Activated naive CD8-positive, alpha-beta T cell treated with anti-CD3 and anti-CD28 coated beads for 36 hours (primary cell): ENCODE measurements at places on chromosomes 5 and 9.

DNA sequence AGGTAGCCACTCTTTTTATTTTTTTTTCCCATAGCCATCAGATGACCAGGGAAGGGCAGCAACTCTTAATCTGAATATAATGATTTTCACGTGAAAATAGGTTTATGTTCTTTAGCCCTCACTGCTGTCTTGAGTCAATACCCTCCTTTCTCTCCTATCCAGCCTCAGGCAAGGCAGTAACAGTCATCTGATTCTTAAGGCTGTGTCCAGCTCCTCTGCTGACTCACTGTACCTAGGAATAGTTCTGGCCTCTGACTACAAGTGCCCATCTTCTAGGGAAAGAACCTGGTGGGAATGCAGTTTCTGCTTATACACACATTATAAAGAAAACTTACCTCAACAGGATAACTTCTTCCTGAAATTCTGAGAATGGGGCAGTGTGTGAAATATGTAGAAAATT, 30.7 kb downstream of the DHX29 start:
- no peak for DNase-seq

GRCh38 chr5:53944981-53945380, 365.4 kb downstream of the ARL15 start:
- DNase-seq: no peak

GRCh38 chr5:157538311-157538710, 37.3 kb downstream of the ADAM19 start:
- DNase-seq: no peak

DNA sequence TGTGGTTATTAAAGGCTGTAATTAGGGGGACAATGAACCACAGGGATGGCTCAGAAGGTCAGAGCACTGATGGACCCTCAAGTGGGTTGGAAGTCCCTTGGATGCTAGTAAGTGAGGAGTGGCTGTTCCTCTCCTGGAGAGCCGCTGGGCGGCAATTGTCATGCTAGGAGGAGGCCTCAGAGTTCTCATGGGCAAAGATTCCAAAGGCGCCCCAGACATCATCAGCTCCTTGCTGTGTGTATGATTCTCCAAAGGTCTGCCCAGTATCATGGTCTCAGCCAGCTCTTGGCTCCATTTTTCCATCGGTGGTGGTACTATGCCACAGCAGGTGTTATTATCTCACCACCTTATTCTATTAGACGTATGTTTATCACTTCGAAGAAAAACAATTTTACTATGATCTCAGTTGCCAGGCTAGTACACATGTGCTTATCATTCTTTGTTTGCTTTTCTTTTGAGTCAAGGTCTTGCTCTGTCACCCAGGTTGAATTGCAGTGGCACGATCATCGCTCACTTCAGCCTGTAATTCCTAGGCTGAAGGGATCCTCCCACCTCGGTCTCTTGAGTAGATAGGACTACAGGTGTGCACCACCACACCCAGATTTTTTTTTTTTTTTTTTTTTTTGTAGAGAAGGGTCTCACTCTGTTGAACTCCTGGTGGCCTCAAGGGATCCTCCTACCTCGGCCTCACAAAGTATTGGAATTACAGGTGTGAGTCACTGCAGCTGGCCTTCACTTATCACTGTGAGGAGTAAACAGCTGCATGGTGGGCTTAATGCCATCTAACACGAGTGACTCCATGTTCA, 46.8 kb downstream of the EXOSC2 start:
- no peak for DNase-seq

DNA sequence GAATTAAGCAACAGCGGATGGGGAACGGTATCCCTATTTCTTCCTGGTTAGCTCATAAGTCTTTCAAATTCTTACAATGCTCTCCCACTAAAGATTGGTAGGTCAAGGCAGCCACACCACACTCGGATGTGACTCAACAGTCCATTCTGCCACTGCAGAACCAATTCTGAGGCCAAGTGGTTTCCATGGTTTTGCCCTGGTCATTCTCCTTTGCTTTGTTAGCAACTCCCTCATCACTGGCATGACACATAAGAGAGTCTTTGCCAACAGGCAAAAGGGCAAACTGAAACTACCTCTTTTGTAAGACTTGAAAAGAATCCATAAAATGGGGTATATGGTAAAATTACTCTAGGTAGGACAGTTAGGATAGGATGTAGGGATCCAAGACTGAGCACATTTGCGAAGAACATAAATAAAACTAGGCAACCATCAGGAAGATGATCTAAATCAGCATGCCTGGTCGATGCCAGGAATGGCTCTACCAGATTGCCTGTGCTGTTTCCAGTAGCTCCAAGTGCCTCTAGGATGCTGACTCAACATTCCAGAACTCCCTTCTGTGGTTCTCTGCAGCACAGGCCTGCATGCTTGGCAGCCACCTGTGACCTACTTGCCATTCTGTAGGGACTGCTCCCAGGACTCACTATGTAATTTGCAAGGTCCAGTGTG, 105.4 kb downstream of the DCP2 start:
- DNase-seq: no peak

DNA sequence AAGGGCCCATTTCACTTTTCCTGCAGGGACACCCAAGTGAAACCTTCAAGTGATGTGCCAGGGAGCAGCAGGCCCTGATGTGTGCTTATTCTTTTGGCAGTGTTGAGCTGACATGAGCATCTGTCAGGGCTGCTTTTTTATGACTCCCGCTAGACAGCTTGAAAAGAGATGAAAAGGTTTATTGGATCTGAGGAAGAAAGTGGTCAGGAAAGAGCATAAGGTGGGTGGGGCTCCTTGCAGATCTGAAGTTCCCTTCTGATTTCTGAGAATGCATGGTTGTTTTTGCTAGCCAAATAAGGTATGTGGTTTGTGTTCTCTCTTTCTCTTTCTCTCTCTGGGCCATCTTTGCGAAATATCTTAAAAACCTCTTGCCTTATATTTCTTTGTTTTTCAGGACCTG, 316.1 kb downstream of the DMRT2 start:
- DNase-seq: no peak

- DNase-seq: no peak
Observed at GRCh38 chr9:127445851-127446712, 5.1 kb downstream of the RPL12 start.

DNA sequence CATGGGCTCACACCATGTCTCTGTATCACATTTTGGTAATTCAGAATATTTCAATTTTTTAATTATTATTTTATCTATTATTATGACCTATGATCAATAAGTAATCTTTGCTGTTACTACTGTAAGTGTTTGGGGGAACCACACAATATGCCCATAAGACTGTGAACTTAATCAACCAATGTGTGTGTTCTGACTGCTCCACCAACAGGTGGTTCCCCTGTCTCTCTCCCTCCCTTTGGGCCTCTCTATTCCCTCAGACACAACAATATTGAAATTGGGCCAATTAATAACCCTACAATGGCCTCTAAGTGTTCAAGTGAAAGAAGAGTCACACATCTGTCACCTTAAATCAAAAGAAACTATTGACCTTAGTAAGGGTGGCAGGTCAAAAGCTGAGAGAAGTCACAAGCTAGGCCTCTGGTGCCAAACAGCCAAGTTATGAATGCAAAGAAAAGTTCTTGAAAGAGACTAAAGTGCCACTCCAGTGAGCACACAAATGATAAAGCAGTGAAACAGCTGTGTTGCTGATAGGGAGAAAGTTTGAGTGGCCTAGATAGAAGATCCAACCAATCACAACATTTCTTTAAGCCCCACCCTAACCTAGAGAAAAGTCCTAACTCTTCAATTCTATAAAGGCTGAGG, 88.7 kb downstream of the DEPDC1B start:
- DNase-seq: no peak

GRCh38 chr9:110538647-110539041, 40.9 kb downstream of the SVEP1 start:
- DNase-seq: no peak

- no peak for DNase-seq
Observed at GRCh38 chr5:82142928-82143577, 135.1 kb downstream of the RPS23 start.

- DNase-seq: no peak
Observed at GRCh38 chr9:126652140-126652582, 38.4 kb downstream of the LMX1B start.

- DNase-seq: no peak
Observed at GRCh38 chr9:101073122-101073521, 44.6 kb downstream of the PLPPR1 start.

GRCh38 chr5:53381-54174, 38.4 kb upstream of the PLEKHG4B start:
- peak; percentile 67 for DNase-seq

DNA sequence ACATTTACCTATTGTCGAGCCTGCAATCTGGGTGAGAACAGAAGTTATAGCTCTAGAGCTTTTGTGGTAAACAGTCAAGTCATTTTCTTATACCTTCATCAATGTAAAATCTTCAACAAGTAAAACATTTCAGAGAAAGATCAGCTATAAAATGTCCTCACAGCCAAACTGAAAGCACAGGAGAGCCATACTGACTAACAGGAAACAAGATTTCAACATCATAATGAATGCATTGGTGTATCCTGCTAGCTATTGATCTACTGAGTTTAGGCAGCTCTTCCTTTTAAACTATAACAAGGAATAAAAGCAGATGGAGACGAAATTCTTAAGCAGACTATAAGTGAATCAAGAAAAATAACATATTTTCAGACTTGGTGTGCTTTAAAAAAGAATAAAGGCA, 1522.9 kb upstream of the WWC1 start:
- DNase-seq: no peak

DNA sequence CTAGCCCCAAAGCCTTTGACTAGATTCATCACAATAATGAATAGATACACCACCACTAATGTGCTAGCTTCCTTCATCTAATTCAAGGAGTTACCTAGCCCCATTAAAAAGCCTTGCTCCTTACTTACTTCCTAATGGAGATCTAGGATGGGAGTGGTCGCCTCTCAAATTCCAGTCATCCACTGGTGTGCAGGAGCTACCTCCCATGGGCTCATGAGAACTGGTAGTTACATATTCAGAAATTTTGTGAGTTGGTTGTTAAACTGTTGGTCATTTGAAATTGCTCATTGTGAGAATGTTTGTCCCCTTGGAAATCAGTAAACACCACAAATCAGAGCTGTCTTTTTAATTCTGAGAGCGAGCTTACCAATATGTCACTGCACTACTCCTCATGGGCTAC, 91.7 kb upstream of the GDNF start:
- DNase-seq: no peak

DNA sequence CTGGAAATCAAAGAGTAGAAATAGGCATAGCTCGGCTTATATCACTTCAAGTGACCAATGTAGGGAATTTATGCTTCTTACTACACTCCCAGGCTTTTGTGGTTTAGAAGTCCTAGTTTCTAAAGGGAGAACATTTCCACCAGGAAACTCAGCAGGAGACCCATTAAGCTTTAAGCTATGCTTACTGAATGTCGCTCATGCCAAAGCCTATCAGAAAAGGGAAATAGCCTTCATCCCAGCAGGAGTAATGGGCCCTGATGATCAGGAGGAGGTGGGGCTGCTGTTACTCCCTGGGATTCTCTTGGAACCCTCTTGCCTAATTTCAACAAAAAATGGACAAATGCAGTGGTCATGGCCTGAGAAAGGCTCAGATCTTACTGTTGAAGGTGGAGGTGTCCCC, 54.5 kb upstream of the SEMA6A start:
- no peak for DNase-seq

GRCh38 chr9:28688172-28688571, 1114.9 kb upstream of the C9orf72 start:
- no peak for DNase-seq

DNA sequence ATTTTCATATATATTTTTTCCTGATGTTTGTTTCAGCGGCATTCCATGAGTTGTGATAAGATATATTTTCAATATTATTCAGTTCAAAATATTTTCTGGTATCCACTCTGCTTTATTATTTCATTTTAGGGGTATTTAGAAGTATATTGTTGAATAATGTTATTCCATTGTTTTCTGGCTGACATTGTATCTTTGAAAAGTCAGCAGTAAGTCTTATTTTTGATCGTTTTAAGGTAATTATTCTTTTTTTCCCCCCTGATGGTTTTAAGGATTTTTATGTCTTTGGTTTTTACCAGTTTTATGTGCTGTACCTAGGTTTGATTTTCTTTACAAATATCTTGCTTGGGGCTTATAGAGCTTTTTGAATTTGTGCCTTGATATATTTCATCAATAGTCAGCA, 6.6 kb upstream of the GLRA1 start:
- DNase-seq: no peak

- no peak for DNase-seq
Observed at GRCh38 chr9:134178768-134179551, 14.6 kb upstream of the RNU6ATAC start.

DNA sequence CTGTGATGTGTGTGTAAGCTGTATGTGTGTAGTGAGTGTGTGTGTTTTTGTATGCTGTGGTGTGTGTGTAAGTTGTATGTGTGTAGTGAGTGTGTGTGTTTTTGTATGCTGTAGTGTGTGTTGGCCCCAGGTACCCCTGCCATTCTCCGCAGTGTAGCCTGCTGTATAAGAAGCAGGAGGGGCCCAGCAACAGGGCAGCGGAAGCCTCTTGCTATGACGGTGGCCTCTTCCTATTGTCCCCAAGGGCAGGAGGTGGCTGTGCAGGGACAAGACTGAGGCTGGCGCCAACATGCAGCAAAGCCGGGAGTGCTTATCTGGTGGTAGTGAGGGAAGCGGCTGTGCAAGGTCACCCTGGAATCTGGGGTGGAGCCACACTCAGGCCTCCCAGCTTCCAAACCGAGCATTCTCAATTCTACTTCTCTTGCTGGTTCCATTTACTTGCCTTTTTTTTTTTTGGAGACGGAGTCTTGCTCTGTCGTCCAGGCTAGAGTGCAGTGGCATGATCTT, 5.1 kb downstream of the SPAAR start:
- DNase-seq: no peak

DNA sequence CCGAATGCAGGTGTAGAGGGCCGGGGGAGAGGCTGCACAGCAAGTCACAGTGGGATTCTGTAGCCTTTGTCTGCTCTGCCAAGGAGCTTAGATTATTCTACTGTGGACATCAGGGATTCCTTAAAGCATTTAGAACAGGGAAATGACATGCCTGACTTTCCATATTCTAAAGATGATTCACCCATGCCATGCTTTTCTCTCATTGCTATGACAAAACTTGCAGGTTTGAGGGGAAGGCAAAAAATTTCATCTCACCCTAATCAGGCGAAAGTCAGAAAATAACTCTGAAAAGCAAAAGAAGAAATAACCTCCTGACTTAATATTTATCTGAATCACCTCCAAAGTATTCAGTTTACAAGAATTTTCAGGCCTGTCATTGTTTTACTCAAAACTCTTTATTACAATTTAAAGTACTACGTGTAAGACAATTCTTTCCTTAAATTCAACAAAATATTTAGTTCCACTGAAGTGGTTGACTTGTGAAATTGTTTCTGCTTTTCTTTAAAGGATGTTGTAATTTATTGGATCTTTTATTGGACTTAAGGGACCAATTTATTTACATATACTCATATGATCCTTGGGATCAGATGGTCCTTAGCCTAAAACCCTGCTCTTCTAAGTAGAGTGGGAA, 30.0 kb upstream of the GAS1 start:
- no peak for DNase-seq
